T-helper 22 cell (primary cell): ENCODE measurements at places on chromosomes 2 and 18.

DNA sequence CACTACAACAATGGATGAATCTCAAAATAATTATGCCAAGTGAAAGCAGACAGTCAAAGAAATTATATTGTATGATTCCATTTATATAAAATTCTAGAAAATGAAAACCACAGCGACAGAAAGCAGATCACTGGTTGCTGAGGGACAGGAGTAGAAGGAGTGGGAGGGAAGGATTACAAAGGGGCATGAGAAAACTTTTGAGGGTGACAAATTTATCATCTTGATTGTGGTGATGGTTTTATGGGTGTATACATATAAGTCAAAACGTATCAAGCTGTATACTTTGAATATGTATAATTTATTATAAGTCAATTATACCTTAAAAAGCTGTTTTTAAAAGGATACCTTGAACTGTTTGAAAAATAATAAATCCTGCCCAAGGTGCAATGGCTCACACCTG lies 27.7 kb downstream of the ATF2 start:
- no peak for DNase-seq

DNA sequence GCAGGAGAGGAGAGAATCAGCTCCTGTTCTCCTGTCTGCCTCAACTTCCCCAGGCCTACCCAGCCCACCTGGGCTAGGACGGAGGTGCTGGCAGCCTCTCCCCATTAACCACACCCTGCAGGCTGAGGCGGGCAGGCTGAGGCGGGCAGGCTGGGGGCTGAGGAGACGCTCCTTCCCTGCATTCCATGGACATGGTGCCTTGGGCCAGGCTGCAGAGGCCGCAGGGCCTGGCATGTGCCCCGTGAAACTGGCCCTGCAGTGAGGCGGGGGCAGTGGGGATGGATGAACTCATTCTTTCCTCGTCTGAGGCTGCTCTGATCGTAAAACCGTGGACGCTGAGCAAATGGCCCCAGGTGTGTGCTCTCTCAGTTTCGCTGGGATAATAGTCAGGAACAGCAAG lies 84.7 kb upstream of the LAPTM4A start:
- DNase-seq = no peak

DNA sequence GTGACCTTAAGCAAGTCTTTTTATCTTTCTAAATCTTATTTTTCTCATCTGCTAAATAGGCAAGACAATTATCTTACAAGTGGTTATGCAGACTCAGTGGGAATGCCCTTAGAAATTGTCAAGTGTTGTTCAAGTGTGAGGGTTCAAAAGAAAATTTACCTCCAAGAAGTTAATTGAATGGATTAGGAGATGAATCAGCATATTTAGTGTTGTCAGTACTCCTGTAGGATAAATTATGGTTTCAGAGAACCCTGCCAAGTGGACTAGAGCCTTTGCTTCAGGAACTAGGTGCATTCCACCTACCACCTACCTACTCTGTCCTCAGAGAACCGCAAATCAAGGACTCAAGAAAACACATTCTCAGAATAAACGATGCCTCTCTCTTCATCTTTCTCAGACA lies 69.8 kb upstream of the KCTD1 start:
- DNase-seq = no peak

GRCh38 chr2:101731221-101732054 lies 33.9 kb downstream of the MAP4K4 start:
- no peak for DNase-seq

GRCh38 chr2:176492583-176492982 lies 223.3 kb downstream of the MTX2 start:
- no peak for DNase-seq

GRCh38 chr2:227613272-227613660 lies 1.4 kb downstream of the SCYGR3 start:
- no peak for DNase-seq

DNA sequence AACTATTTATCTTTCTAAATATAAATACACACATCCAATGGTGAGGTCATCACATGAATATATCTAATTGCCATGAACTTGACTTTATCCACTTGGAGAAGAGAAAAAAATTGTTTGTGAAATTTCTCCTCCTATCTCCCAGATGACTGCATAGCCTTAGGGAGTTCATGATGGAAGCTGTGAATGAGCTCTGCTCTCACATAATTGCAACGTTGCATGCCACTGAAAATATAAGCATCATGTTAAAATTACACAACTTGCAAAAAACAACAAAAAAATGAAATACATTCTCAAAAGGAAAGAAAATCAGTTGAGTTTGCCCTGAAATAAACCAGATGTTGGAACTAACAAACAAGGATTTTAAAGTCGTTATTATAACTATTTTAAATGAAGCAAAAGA lies 50.6 kb upstream of the OSR1 start:
- DNase-seq = no peak

GRCh38 chr2:223594259-223594658 lies 7.9 kb downstream of the SCG2 start:
- no peak for DNase-seq

GRCh38 chr2:168328421-168328820 lies 81.0 kb upstream of the STK39 start:
- DNase-seq = no peak

GRCh38 chr2:234500394-234501006 lies 3.6 kb upstream of the ARL4C start:
- peak; percentile 55 for DNase-seq

- no peak for DNase-seq
These were observed 182.2 kb downstream of the ZFP36L2 start for GRCh38 chr2:43044093-43044681.

DNA sequence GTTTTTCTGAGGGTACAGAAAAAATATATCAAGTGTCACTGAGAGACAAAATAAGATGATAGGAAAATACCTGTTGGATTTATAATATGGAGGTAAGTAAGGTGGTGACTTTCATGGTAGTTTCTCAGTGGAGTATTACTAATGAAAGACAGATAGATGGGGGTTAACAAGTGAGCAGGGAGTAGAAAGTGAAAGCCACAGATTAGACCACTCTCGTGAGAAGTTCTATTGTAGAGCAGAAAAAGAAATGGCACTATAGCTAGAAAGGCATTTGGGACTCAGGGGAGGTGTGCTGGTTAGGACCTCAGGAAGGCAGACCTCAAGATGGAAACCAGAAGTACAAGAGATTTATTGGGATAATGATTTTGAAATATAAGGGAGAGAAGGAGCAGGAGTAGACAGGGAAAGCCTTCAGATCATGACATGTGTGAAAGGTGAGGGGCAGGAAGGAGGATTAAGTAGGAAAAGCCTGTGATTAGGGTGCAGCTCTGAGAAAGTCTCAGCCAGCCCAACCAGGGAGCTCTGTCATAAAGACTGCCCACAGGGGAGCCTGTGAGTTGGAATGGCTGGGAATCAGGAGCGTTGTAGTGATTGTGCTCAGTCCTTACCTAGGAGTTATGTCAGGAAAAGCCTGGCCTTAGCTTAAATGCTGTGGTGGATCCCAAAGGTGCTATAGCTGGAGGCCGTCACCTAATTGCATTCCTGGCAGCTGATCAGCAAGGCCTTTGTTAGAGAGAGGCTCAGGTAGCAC lies 198.1 kb downstream of the IKZF2 start:
- DNase-seq = no peak

GRCh38 chr2:8312221-8312620 lies 369.6 kb upstream of the ID2 start:
- DNase-seq = no peak

GRCh38 chr2:228401065-228401912 lies 219.8 kb upstream of the SPHKAP start:
- no peak for DNase-seq

- no peak for DNase-seq
These were observed 119.6 kb upstream of the ARL5A start for GRCh38 chr2:151947813-151948165.

DNA sequence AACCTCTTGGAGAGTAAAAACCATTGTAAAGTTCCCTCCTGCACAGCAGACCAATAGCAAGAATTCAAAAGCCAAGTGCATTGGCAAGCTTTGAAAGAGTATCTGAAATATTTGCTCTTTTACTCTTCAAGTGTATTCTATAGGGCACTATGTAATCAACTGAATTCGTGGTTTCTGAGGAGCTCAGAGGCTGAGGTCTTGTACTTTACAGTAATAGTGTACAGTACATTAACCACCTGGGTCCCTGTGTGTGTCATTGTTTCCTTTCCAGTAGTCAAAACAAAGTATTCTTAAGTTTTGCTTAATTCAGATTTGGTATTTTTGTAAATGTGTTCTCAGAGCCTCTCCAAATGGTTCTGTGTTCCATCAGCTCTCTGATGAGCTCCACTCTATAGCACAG lies 769.7 kb downstream of the LRRTM4 start:
- no peak for DNase-seq

GRCh38 chr2:85734015-85734414 lies 19.8 kb upstream of the ATOH8 start:
- no peak for DNase-seq

- no peak for DNase-seq
These were observed 106.4 kb downstream of the KCNH7 start for GRCh38 chr2:162731917-162732804.

DNA sequence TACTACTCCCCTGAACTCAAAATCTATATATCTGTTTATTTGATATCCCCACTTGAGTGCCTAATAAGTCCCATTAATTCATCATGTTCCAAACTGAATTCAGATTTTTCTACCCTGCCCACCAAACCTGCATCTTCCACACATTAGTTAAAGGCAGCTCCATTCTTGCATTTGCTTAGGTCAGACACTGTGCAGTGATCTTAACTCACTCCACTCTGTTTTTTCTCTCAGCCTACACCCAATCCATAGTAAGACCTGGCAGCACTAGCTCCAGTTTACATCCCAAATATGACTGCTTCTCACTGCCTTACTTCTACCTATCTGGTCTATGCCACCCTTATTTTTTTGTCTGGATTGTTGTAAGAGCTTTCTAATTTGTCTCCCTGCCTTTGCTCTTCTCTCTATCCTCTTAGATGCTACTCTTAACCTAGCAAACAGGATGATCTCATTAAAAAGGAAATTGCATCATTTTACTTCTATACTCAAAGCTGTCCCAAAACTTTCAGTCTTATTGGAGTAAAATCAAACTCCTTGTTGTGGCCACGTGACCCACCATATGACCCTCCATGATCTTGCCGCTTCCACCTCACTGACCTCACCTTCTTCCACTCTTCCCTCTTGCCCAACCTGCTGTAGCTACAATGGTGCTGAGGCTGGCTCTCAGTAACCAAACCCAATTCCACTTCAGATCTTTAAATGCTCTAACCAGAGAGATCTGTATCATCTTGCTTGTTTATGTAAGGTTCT lies 274.9 kb upstream of the FANCL start:
- no peak for DNase-seq

DNA sequence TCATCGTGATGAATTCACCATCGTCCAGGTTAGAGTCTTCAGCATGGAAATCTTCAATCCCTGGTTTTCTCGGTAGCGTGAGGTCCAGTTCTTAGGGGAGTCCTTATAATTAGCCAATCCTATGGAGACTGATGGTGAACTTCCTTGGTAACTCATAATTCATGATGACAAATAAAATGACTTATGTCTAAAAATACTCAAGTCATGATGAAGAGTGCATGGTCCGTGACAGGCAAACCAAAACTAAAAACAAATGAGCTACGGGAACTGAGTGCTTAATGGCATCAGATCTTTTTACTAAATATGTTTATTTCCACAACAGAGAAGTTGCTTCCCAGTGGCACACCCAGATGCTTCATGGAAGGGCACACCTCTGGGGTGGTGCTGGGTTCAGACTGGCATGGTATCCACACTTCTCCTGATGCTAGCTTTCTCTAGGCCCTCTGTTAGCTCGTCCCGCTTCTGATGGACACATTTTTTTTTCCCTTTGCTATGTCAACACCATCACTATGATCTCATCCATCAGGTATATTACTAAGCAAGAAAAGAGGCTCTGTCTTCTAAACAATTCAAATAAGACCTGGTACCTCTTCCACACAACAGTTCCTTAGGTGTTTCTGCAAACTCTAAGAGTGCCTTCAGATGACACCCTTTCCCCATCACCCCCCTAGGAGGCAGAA lies 92.8 kb upstream of the NEDD4L start:
- no peak for DNase-seq

DNA sequence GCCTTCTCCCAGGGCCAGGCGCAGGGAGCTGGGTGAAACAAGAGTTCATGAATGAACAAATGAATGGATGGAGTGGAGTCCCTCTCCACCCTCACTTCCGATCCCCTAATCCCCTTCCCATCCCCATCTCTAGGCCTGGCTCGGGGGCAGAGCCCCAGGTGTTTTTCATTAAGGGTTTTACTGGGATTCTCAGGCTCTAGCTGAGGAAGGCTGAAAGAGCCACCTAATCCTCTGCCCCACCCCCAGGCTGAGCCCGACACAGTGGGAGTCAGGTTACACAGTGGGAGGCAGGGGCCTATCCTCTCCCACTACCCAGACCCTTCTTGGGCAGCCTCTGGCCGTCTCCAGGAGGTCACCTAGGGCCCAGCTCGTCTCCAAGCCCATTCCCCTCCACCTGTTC lies 36.1 kb downstream of the SDC1 start:
- no peak for DNase-seq
